Stimulated activated CD4-positive, alpha-beta T cell treated with anti-CD3 and anti-CD28 coated beads, TNF-alpha, amount 100 ng/mL, for 4 hours (primary cell): ENCODE measurements at places on chromosomes 7 and 10.

GRCh38 chr10:116098411-116099022 lies 174.5 kb downstream of the GFRA1 start:
- DNase-seq = no peak

GRCh38 chr7:140568021-140568813 lies 72.4 kb downstream of the DENND2A start:
- no peak for DNase-seq

DNA sequence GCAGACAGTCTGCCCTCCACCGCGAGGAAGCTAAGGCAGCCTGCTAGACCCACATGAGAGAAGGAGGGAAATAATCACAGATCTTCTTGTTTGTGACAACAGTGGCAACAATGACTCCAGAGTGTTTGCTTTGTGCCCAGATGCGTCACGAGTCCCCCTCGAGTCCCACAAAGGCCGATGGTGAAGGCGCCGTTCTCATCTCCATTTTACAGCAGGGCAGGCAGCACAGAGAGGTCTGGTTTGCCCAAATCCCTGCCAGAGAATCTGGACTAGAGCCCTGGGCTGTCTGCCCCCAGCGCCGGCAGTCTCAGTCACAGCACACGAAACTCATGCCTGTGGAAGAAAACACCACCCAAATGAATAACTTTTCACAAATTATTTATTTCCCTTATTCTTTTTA lies 38.1 kb downstream of the KIAA1549 start:
- DNase-seq = no peak

DNA sequence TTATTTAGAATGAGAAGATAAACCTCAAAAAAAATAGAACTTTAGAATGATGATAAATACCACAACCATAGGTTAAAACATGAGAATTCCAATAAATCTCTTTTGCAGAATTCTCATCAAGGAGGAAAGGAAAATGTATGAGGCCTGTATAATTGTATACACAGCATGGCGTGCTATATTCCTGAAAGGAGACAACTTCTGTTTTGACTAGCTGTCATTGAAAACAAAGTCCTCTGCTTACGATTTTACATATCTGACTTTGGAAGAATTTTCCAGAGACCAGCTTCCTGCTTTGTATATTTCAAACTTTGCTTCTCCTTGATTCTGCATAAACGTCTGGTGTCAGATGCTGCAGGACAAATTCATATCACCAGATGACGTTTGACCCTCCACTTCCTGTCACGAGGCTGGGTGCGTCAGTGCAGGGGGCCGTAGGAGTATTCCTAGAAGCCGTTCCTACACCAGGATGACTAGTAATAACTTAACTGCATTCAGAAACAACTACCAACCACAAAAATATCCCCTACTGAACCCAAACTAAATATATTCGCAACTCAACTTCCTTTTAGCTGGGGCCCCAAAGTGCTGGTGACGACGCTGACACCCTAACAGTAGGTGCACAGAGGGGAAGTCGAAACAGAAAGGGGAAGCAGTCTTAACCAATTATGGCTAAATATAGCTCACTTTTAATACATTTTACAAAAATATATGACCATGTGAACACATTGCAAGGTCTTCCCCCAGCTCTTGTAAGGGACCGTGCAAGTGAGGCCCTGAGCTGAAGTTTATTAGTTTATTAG lies 178.6 kb upstream of the INHBA start:
- peak; percentile 29 for DNase-seq

DNA sequence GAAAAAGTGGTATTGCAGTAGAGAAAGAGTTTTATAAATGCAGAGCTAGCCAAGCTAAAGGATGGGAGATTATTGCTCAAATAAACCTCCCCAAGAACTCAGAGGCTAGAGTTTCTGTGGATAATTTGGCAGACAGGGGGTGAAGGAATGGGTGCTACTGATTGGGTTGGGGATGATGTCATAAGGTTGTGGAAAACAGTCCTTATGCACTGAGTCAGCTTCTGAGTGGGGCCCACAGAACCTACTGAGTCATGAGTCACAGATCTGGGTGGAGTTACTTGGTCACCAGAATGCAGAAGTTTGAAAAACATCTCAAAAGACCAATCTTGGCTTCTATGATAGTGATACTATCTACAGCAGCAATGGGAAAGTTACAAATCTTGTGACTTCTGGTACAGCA lies 1146.7 kb downstream of the TYW1 start:
- no peak for DNase-seq
